ENCODE measurements at places on chromosomes 12 and 14.

GRCh38 chr12:51432921-51433320, 8.3 kb downstream of the SLC4A8 start:
- no peak for DNase-seq

DNA sequence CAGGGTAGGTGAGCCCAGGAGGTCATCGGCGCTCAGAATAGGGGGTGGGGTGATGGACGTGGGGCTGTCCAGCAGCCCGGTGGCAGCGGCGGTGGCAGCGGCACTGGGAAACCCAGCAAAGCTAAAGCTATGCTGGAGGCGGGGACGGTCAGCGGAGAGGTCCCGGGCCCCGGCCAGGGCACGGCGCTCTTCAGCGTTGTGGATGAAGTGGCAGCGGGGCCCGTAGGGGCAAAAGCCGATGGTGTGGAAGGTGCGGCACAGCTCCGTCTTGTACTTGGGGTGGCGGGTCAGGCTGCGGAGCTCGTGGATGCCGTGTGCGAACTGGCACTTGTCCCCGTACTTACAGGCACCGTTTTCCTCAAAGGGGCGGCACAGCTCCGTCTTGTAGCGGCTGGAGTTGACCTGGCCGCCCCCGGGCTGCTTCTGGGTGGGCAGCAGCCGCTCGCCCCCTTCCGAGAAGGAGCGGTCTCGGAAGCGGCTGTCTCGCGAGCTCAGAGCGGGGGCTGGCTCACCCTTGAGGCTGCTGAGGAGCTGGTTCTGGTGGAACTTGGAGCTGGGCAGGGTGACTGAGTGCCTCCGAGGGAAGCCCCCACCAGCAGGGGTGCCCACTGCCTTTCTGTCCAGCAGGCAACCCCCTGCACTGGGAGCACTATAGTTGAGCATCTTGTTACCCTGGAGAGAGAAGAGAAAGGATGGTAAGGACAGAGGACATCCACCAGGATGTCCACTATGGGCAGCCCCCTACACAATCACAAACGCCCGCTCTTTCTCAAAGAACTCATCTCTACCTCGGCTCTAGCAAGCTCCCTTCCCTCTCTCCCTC, 2.8 kb downstream of the ZFP36L1 start:
- DNase-seq, result peak; percentile 23

DNA sequence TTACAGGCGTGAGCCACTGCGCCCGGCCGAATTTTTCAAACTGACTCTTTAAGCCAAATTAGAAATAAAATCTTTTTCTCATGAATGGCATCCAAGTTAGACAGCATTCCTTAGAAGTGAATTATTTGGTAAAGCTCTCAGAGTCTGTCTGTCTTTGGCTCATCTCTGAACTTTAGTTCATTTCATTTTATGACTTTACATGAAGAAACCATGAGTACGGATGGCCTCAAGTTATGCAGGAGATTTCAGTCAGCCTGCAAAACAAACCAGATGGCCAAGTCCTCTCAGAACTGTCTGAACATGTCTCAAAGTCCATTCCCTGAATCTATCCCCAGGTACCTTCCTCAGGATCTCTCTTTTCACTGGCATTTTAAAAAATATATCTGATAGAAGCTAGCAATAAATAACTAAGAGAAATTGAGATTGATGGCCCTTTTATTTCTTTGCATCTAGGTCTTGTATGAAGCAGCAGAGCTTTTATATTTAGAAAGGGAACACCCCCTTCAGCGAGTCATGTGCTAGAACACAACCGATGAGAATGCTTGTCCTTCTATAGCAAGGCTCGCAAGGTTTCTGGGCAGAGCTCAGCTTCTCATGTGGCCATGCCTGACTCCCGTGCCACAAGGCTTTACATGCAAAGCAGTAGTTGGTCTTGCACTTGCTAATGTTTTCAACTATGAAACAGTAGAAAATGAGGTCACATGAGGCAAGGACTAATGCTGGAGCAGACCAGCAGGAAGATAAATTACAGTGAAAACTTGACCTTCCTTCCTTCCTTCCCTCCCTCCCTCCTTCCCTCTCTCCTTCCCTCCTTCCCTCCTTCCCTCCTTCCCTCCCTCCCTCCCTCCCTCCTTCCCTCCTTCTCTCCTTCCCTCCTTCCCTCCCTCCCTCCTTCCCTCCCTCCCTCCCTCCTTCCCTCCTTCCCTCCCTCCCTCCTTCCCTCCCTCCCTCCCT, 125.0 kb downstream of the AKAP6 start:
- no peak for DNase-seq

- peak; percentile 60 for DNase-seq
These were observed 28.6 kb downstream of the PIGH start for GRCh38 chr14:67571275-67571990.

GRCh38 chr12:2756756-2757155, 38.0 kb upstream of the FKBP4 start:
- DNase-seq, result no peak

DNA sequence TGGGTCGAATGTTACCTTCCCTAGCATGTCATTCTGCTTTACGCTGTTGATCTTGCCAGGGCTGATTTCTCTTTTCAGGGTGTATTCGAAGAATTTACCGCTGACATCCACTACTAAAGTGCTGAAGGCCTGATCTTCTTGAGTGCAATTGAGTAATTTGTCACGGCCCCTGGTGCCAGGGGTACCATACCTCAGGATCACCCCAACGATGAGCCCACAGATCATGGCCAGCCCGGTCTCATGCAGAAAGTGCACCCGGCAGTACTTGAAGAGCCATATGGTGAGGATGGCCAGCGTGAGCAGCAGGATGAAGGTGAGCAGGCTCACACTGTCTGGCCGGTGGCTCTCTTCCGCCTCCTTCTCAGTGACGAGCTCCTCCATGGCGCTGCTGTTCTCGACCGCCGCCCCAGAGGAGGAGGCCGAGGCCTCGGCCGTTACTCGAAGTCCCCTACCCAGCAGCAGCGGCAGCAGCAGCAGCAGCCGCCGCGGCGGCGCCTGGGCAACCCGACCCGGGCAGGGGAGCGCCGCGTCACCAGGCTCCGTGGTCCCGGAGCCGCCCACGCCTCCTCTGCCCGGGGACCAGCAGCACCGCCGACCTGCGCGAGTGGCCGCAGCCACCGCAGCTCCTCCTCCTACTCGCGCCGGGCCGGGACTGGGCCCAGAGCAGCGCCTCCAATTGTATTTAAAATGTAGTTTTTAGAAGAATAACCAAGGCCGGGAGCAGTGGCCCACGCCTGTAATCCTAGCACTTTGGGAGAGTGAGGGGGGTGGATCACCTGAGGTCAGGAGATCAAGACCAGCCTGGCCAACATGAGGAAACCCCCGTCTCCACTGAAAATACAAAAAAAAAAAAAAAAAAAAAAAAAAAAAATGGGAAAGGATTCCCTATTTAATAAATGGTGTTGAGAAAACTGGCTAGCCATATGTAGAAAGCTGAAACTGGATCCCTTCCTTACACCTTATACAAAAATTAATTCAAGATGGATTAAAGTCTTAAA, 58.5 kb upstream of the TMPO start:
- no peak for DNase-seq

All from HT-29 (cell line).